ENCODE measurements at places on chromosomes 3 and 15.

DNA sequence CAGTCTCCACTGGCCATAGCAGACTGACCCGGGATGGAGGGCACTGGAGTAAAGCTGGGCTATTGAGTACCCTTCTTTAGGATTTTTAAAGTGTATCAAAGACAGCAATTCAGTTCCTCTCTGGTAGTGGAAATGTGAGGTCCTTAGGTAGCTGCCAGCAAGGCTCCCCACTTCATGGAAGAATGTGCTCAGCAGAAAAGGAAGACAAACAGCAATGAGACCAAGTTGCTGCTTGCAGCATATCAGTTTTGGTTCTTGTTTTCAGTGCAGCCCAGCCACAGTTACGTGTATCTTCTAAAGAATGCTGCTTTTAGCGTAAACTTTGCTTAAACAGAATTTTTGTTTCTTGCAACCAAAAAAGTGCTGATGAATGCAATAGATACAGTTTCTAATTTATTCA is 374.0 kb upstream of the CBLB start:
- no peak for DNase-seq

GRCh38 chr3:154799800-154800199 is 280.3 kb upstream of the MME start:
- DNase-seq = no peak

DNA sequence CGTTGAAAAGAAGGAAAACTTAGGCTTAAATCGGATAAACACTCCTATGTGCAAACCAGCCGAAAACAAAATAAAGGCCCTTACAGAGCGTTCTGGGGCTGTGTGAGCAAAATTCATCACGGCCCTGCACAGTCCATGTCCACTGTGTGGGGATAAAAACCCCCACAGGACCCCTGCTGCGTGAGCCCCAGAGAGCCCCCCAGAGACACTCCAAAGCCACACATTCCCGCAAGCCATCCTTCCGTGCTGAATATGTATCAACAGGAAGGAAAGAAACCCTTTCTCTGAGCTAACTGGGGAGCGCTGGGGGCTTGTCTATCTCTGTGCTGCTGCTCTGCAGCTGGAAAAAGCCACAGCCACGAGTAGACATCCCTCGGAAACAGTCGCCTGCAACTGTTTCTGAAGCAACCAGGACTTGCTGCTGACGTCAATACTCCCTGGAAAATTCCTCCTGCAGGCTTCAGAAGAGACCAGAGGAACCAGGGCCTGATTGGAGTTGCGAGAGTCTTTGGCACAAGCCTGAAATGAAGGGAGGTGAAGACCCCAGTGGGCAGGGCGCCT is 72.7 kb downstream of the NUP210 start:
- no peak for DNase-seq

DNA sequence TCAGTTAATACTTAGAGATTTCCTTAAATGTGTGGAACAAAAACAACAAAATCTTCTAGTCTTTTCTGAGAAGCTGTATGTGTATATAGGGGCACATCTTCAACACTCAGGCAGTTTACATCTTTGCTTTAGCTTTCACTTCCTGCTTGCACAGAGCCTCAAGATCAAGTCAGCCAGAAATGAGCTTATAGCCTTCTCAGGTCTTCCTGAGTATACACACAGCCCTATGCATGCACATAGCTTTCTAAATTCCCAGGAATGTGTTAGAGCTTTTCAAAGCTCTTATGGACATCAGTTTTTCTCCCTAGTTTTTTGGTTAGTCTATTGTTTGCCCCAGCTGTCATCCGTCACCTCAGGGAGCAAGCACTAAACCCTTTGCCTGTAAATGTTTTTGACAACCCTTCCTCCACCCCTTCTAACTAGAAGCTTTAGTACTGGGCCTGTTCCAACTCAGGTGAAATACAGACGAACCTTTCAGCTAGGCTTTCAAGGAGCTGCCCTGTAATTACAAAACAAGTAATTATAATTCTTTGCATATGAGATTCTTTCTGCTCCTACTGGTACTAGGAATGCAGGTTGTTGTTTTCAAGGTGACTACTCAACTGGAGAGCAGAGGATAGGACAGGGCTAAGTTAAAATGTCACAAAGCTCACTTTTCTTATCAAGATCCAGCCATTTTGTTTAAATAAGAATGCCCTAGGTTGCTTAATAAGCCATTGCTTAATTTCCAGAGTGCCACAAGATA is 22.6 kb upstream of the MTMR10 start:
- no peak for DNase-seq

DNA sequence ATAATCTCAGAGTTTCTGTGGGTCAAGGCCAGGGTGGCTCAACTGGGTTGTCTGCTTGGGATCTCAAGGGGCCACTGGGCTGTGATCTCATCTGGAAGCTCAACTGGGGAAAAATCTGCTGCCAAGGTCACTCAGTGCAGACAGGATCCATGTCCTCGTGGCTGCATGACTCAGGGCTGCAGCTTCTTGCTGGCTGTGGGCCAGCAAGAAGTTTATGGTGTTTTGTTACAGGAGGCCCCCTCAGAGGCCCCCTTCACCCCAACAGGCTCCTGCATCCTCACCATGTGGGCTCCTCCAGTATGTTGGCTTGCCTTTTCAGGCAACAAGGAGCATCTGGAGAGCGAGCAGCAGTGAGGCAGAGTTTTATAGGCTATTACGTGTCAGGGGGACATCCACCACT is 14.6 kb downstream of the OCA2 start:
- DNase-seq = no peak

GRCh38 chr15:48939648-48940047 is 24.1 kb downstream of the SHC4 start:
- DNase-seq = no peak

- no peak for DNase-seq
These were observed 20.8 kb downstream of the ARL14 start for GRCh38 chr3:160697637-160698380.

DNA sequence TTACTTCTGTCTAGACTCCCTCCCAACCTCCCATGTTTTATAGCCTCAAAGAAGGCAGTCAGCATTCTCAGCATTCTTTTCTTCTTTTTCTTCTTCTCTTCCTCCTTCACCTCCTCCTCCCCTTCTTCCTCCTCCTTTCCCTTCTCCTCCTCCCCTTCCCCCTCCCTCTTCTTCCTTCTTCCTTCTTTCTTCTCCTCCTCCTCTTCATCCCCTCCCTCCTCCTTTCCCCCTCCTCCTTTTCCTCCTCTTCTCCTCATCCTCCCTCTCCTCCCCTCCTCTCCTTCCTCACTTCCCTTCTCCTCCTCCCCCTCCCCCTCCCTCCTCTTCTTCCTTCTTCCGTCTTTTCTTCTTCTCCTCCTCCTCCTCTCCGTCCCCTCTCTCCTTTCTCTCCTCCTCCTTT is 3.6 kb upstream of the LPCAT4 start:
- no peak for DNase-seq

- no peak for DNase-seq
These were observed 231.1 kb upstream of the PDZRN3 start for GRCh38 chr3:73855813-73856212.

GRCh38 chr3:3085782-3086181 is 24.4 kb downstream of the IL5RA start:
- no peak for DNase-seq

GRCh38 chr3:157531301-157531660 is 28.1 kb upstream of the VEPH1 start:
- DNase-seq = no peak

GRCh38 chr15:71219645-71220044 is 104.4 kb downstream of the THSD4 start:
- no peak for DNase-seq

DNA sequence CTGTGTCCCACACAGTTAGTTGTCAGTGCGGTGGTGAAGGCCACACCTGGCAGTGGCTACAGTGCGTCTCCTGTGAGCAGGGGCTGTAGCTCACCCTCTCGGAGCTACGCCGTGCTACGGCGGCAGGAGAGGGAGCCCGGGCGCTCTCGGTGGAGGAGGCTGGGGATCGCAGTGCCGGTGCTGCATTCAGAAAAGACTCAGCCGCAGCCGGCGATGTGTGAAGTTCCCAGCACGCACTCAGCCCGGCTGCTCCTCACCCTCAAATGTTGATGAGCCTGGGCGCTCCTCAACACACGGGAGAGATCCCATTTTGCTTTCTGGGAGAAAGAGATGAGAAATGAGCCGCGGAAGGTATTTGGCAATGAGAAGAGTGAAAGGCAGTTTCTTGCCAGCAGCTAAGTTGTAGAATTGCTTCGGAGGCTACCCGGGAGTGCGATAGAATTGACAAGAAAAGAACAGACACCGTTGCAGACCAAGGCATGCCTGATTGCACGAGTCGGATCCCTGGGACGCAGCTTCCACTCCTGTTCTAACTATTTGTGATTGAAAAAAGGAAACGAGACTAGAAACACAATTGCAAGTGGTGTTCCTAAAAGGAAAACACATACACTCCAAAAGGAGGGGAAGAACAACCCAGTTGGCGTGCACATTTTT is at the start of gene UNC13C:
Gene UNC13C, plus strand, starts transcription at position 189 of the 654 bp plus-strand sequence. CDS start 34,463 bp downstream, outside the sequence.
- no peak for DNase-seq

- no peak for DNase-seq
These were observed 47.0 kb upstream of the RBP1 start for GRCh38 chr3:139586420-139587017.

GRCh38 chr3:189883113-189883753 is 237.5 kb downstream of the P3H2 start:
- no peak for DNase-seq

DNA sequence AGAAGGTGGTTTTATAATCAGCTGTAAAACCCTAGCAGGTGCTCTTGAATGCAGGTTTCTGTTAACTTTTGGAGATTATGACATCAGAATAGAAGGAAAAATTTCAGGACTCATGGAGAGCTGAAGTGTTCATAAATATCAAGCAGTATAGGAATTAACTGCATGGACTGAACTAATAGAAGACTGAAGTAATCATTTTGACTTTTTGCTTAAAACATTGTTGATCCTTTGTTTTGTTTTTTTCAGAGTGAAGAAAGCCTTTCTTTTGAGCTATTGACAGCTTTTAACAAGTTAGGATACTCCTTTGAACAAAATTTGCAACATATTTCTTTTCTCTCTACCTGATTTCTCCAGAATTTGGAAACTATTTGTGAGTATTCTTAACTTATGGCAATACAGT is 70.6 kb upstream of the DAZL start:
- DNase-seq = no peak

GRCh38 chr15:39661776-39662175 is 80.9 kb downstream of the THBS1 start:
- DNase-seq = no peak

All from activated T-helper 9 cell treated with anti-CD3 and anti-CD28 coated beads, Interleukin-2, amount 50 U/mL, for 16 hours (primary cell).